ENCODE measurements at places on chromosomes 7 and 10. TPM values are rescaled to one million over a fixed set of nuclear protein-coding genes. Genes with fewer than 3 reads are reported as not detected.

Gene NANOS1
- total RNA-seq: 0.90 TPM

Gene XPNPEP1
- 79.4 TPM for total RNA-seq

DNA sequence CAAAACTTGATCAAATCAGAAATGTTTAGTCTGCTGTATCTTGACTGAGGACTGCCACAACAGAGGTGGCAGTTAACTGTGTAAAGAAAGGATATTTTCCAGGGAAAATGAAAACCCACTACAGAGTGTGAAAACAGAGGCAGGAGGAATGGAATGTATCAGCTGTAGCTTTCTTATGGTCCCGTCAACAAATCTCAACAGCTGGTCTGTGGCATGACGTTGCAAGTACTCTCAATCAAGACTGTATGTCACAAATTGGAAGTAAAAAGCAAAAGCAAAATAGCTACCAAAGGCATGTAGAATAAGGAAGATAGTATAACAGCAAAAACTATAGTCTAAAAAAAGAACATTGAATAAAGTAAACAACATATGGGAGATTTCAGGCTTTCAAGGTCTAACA is 123.5 kb downstream of the KMT2C start:
- H3K4me1 ChIP-seq: peaks cover 13% of the 10 kb centered on the region
- no peak for DNase-seq
- no peak overlapping the region for H3K4me3 ChIP-seq
- no peak overlapping the region for H3K27ac ChIP-seq

GRCh38 chr10:14502431-14502830 is 171.7 kb upstream of the FRMD4A start:
- no peak overlapping the region for H3K4me3 ChIP-seq
- no peak for DNase-seq
- H3K27ac ChIP-seq: no peak overlapping the region
- H3K36me3 ChIP-seq: peaks cover 13% of the 10 kb centered on the region

DNA sequence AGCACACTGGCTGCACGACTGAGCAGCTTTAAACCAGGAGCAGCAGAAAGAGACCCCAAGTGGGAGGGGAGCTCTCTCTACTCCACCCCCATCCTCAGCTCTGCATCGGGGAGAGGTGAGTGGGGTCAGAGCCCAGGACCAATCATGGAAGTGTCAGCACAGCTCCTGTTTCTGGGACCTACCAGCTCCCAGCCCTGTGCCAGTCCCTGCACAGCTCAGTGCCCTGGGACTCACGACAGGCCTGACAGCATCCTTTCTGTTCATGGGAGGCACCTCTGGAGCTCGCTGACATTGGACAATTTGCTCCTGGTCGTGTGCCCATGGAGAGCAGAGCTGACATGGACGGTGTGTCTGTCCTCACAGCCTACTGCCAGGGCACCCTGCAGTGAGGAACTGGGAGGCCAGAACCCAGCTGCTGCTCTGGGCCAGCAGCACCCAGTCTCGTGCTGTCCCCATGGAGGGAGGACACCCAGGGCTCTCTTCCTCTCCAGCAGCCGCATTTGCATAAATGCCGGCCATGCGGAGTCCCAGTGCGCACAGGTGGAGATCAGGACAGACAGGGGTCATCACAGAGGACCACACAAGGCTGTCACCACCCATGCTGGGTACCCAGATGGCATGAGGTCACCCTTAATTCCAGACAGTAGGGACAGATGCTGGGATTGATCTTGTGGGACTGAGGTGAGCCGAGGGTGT is 45.9 kb upstream of the MSMB start:
- no peaks in the 10 kb centered on the region for H3K27me3 ChIP-seq
- H3K27ac ChIP-seq: no peak overlapping the region
- H3K4me3 ChIP-seq: no peak overlapping the region
- peaks cover 22% of the 10 kb centered on the region for H3K4me1 ChIP-seq
- DNase-seq: no peak

Measured in activated T-helper 2 cell treated with anti-CD3 and anti-CD28 coated beads, Interferon-gamma antibody, Interleukin-2, Interleukin-4, amounts not matched to agents 10 μg/mL and 5 μg/mL and 100 μg/mL, durations not matched to agents 14 hours and 24 hours and 36 hours (primary cell).